ENCODE measurements at places on chromosomes 1 and 21. TPM values are rescaled to one million over a fixed set of nuclear protein-coding genes. Genes with fewer than 3 reads are reported as not detected.

- DNase-seq, result no peak
Measured at GRCh38 chr1:183778568-183779433, 26.1 kb upstream of the RGL1 start.

GRCh38 chr1:58620926-58621325, 43.9 kb upstream of the TACSTD2 start:
- no peak for DNase-seq

- no peak for DNase-seq
Measured at GRCh38 chr1:84164567-84165021, 20.5 kb downstream of the PRKACB start.

DNA sequence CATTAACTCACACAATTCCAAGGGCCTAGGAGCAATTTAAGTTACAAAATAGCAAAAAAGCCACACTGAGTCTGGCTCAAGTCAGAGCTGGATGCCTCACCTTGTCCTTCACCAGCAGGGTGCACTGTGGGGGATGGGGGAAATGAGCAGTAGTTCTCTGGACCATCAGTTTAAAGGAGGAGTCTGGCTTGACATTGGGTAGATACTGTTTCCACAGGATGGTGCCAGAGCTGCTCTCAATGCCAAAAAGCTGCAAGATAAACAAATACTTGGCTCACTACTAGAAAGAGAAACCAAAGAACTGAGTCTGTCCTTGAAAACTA, 18.8 kb downstream of the EMC1 start:
- no peak for DNase-seq

- DNase-seq, result peak; percentile 85
Measured at GRCh38 chr1:201399352-201400126, 415 bp upstream of the LAD1 start.

DNA sequence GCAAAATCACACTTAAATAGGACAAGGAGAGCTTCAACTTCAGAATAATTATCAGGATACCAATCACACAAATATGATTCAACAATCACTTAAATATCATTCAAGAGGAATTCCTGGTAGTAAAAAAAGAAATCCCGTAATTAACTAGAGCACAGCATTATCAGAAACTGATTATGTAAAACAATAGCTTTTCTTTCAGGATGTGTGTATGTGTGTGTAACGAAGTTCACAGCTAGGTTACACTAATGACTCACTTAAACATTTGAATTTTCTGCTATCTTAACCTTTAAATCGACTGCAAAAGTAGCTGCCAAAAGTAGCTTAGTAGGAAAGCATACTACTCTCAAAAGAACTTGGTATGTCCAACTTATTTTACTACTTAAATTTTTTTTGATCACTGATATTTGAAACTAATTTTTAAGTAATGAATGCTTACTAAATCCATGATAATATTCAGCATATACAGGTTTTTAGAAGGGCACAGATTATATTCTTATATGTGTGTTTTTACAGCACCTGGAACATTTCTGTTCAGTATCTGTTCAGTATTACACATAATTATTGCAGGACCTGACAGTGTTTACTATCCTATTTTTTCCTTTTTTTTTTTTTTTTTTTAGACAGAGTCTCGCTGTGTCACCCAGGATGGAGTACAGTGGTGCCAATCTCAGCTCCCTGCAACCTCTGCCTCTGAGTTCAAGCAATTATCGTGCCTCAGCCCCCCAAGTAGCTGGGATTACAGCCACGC, 4.2 kb downstream of the RERE start:
- DNase-seq, result no peak

- no peak for DNase-seq
Measured at GRCh38 chr1:108050158-108050557, 85.2 kb upstream of the VAV3 start.

DNA sequence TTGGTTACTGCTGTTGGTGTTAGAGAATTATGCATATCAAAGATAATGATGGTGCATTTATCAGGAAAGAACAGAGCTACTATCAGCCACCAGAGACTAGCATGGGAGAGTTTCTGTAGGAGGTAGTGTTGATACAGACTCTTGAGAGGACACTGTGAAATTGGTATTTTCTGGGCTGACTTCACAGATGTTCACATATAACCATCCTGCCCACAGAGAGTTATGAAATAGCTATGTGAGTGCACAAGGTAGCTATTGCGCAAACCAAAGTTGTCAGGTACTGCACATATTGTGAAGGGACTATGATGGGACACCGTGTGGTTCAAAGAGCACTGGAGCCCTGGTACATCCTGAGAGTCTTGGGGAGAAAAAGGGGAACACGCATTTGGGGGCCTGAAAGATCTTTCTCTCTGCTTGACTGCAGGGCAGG, 1.4 kb upstream of the TLCD4 start:
- DNase-seq, result no peak

- DNase-seq, result no peak
Measured at GRCh38 chr1:183636783-183637182, 1.2 kb upstream of the ARPC5 start.

Gene FYB2
- 0.11 TPM for total RNA-seq

Gene RUNX1
- total RNA-seq, result 0.25 TPM

Gene SPRR2B
- total RNA-seq, result not detected

Gene HTR6
- 0.69 TPM for total RNA-seq

Gene FAM72B
- 20.7 TPM for total RNA-seq

Gene APOBEC4
- total RNA-seq, result not detected

Gene CCDC30
- 1.8 TPM for total RNA-seq

All from H1 (cell line).